GM23338 (cell line): ENCODE measurements at places on chromosomes 1 and 21. TPM values are rescaled to one million over a fixed set of nuclear protein-coding genes. Genes with fewer than 3 reads are reported as not detected.
A peak's percentile ranks its signal among the peaks of the same experiment; 100 is the strongest.

- no peak for DNase-seq
Observed at GRCh38 chr1:92679980-92680379, 104.9 kb downstream of the EVI5 start.

- peak; percentile 77 for DNase-seq
Observed at GRCh38 chr1:154502744-154503115, 518 bp upstream of the SHE start.

Gene NR1I3
- total RNA-seq = not detected in 2 replicates

DNA sequence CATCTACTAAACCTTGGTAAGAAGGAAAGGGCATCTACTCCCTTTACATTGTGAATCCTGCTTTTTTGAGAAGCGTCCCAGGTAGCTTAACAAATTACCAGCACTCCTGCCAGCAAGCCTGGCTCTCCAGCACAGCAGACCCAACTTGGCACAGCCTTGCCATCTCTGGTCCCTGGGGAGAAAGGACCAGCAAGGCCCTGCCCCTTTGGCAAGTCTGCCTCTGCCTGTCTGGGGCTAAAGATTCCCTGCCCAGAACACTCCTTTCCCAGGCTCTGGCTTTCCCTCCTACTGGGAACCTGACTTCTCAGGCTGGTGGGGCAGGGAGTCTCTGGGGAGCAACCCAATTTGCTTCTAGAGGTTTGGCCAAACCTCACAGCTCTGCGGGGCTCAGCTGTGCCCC, 68.5 kb downstream of the ATP2B4 start:
- DNase-seq = no peak

GRCh38 chr21:41639766-41640165, 127.1 kb downstream of the RIPK4 start:
- DNase-seq = no peak

Gene ATP1A4
- total RNA-seq = 0.23 and 0.63 TPM in 2 replicates

- no peak for DNase-seq
Observed at GRCh38 chr1:97265630-97266029, 544.0 kb downstream of the PTBP2 start.
